ENCODE measurements at places on chromosomes 7 and 10.

DNA sequence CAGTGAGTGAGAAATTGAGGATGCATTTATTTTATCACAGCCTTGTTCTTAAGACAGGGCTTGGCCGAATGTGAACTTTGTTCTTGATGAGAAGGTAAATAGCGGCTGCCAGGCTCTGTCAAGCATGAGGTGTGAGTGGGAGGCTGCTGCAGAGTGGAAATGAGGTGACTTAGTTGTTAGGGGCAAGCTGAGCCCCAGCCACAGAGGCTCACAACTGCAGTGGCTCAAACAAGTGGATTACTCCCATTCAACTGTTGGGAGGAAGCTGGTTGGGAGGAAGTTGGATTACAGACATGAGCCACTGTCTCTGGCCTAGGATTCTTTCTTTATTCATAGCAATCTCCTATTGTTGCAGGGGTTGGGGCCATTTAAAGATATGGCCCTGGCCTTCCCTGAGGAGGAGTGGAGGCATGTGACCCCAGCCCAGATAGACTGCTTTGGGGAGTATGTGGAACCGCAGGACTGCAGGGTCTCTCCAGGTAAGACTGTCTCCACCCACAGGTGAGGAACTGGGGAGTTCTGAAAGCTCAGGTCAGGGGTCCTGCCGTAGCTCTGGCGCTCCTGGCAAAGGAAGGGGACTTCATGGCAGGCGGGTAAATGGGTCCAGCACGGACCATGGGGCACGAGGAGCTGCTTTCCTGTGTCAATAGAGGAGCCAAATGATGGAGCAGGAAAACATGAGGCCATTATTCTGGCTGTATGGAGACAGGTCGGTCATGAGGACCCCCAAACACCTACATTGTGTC lies 7.1 kb downstream of the ZSCAN25 start:
- peak overlapping the region; percentile 97 for H3K27ac ChIP-seq
- H3K4me3 ChIP-seq: peak overlapping the region; percentile 93
- peaks cover 100% of the 10 kb centered on the region for H3K36me3 ChIP-seq
- peaks cover 49% of the 10 kb centered on the region for H3K4me1 ChIP-seq
- peak; percentile 64 for ATAC-seq

GRCh38 chr7:116041615-116042014 lies 11.1 kb upstream of the TFEC start:
- peaks cover 8% of the 10 kb centered on the region for H3K27me3 ChIP-seq
- ATAC-seq: no peak
- H3K27ac ChIP-seq: no peak overlapping the region
- no peak overlapping the region for H3K4me3 ChIP-seq
- H3K36me3 ChIP-seq: no peaks in the 10 kb centered on the region
- H3K4me1 ChIP-seq: no peaks in the 10 kb centered on the region

DNA sequence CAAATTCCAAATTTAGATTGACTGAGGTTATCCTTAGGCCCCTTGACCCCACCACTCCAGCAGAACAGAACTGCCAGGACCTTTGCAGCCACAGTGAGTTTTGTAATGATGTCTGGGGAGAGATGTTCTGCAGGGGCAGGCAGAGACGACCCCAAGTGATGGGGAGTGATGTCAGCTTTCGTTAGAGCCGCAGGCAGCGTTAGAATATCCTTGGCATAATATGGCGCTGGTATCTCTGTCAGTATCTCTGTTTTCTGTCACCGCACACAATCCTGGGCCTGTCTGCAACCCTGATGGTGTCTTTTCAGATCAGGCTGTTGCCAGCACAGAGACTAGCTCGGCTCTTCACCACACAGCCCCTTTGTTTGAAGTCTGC lies 1083.6 kb downstream of the KCNMA1 start:
- H3K27me3 ChIP-seq: no peaks in the 10 kb centered on the region
- no peaks in the 10 kb centered on the region for H3K36me3 ChIP-seq

GRCh38 chr10:1545524-1545923 lies 191.8 kb downstream of the ADARB2 start:
- H3K4me1 ChIP-seq: peaks cover 7% of the 10 kb centered on the region
- H3K36me3 ChIP-seq: no peaks in the 10 kb centered on the region
- H3K27ac ChIP-seq: no peak overlapping the region

DNA sequence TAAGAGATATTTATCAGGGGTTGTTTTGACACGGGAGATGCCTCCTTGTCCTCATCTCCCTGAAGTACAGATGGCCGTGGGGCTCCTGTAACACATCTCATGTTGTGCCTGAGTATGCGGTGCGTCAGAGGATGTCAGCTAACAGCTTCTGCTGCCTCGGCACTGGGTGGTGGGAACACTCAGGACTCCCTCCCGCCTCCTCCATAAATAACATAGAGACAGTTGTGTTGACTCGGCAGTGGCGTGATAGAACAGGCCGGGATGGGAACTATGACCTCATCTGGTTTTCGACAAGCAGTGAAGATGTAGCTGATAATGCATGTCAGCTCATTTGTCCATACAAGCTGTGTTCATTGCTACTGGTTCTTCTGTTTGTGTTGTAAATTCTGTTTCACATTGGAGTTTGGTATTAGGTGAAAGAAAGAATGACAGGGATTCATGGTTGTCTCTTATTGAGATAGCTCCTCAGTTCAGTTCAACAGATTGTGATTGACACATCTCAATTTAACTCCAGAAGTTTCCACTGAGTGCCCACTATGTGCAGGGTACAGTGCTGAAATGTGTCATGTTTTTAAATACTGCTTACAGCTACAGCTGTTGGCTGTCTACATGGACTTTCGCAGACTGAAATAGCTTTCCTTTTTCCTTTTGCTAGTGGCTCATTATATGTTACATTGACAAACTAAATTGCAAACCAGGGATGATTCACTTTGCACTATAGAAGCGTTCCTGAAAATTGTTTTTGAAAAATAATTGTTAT lies 87.4 kb downstream of the CHN2 start:
- ATAC-seq: no peak
- H3K4me1 ChIP-seq: no peaks in the 10 kb centered on the region
- H3K36me3 ChIP-seq: no peaks in the 10 kb centered on the region
- H3K27ac ChIP-seq: no peak overlapping the region

GRCh38 chr7:128945668-128946366 lies 8.1 kb downstream of the IRF5 start:
- H3K27ac ChIP-seq: no peak overlapping the region
- H3K4me3 ChIP-seq: no peak overlapping the region
- H3K36me3 ChIP-seq: peaks cover 52% of the 10 kb centered on the region

DNA sequence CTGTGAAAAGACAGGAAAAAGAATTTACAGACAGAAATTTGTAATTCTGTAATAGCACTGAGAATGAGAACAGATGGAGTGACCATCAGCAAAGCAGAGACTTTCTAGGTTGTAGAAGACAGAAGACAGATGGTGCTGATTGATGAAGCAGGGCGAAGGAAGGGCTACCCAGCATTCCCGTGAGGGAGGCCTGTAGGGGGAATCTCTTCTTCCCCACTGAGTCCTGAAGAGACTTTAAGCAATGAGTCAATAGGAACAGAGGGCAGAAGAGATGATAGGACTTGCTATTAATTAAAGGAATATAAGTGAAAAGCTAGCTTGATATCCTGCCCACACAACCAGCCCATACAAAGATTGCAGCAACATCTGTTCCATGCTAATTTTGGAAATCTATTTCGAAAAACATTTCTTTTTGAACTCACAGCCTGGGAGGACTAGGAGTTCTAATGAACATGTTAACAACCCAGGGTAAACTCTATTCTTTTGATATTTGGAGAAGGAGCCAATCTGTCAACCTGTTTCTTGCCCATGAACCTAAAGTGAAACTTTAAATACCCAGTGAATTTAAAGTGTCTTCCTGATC lies 44.1 kb downstream of the RALA start:
- H3K36me3 ChIP-seq: peaks cover 17% of the 10 kb centered on the region
- no peak overlapping the region for H3K4me3 ChIP-seq
- ATAC-seq: no peak

DNA sequence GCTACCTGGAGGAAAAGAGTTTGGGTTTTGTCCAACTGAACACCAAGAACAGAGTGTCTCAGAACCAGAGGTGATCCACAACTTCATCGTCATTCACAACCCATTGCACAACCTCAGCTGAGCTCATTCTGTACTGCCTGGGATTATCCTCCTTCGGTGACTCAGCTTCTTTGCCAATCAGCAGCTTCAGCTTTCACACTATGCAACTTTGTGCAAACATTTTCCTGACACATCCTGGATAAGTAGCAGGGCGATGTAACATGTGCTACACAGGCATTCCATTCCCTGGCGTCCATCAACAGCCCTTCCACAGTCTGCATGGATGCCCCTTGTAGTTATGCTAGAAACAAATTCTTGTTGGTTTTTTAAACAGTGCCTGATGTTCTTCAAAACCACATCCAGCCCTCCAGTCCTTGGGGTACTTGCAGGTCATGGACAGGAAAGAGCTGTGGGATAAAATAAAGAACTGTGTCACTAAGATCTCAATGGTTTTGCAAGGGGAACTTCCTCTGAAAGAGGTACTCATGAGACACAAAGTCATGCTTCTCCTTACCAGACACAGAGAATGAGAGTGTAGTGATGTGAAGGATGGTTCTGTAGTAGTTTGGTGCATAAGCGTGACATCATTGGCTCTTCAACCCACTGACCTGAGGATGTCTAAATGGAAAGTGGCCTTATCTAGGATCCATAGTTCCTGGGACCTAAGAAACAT lies 478.5 kb downstream of the KIF20B start:
- no peak for ATAC-seq
- no peaks in the 10 kb centered on the region for H3K36me3 ChIP-seq
- no peak overlapping the region for H3K27ac ChIP-seq
- no peaks in the 10 kb centered on the region for H3K4me1 ChIP-seq
- no peak overlapping the region for H3K4me3 ChIP-seq

- no peaks in the 10 kb centered on the region for H3K4me1 ChIP-seq
- no peak overlapping the region for H3K4me3 ChIP-seq
- H3K36me3 ChIP-seq: no peaks in the 10 kb centered on the region
- H3K27me3 ChIP-seq: no peaks in the 10 kb centered on the region
- no peak for ATAC-seq
Measured at GRCh38 chr10:131102147-131102546, 209.4 kb downstream of the TCERG1L start.

GRCh38 chr7:119708891-119709290 lies 564.1 kb upstream of the KCND2 start:
- no peak overlapping the region for H3K4me3 ChIP-seq
- no peaks in the 10 kb centered on the region for H3K27me3 ChIP-seq
- H3K4me1 ChIP-seq: no peaks in the 10 kb centered on the region
- H3K27ac ChIP-seq: no peak overlapping the region
- ATAC-seq: no peak
- no peaks in the 10 kb centered on the region for H3K36me3 ChIP-seq

DNA sequence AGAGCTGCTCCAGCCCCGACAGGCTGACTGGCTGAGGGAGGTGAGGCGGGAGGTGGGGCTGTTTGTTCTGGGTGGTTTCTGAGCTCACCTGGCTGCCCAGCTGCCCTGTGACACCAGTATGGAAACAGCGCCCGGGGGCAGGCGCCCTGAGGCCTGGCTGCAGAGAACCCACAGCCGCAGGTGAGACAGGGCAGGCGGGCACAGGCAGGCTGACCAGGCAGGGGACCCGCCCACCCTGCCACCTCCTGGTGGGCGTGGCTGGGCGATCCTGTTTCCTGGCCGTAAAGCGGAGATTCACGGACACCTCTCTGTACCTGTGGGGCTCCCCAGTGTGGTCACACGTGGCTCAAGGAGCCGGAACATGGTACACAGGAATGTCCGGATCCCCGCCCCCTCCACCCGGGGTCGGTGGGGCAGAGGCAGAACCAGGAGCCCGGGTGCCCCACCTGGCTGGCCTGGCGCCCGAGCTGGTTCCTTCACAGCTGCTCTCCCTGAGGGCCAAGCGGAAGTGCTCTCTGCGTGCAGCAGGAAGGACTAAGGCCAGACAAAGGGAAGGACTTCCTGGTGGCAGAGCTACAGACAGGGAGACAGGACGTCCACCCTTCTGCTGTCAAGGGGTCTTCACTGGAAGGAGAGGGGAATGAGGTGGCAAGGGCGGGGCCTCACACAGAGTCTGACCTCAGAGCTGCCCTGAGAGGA lies 3.9 kb downstream of the MICALL2 start:
- no peak for ATAC-seq
- H3K4me1 ChIP-seq: no peaks in the 10 kb centered on the region
- H3K27me3 ChIP-seq: no peaks in the 10 kb centered on the region
- no peaks in the 10 kb centered on the region for H3K36me3 ChIP-seq
- H3K27ac ChIP-seq: no peak overlapping the region

DNA sequence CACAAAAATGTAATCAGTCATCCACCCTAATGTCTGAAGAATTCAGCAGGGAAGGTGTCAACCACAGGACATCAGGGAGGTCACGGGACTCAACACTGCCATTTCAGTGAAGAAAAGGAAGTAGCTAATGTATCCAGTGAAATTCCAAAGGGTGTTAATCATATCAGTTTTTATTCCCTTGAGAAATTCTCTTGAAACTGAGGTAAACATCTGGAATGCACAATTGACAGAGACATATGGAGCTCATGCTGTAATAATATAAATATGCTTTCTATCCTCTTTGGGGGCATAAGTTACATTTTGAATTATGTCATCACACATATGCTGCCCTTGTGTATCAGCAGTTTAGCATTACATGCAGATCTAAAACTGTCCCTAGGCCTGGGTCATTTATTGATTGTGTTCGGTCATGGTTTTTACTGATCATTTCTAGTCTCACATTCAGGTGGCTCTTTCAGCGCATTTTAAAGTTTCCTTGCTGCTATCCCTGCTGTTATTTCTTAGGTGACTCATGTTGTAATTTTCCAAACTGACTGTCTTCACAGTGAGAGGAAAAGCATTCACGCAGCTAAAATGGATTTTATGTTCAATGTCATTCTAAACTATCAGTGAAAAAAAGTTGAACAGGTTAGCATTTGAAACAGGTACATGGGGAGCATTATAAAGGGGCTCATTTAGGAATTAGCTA lies 273.9 kb downstream of the TSPAN12 start:
- H3K36me3 ChIP-seq: no peaks in the 10 kb centered on the region
- H3K27ac ChIP-seq: no peak overlapping the region
- no peak for ATAC-seq
- H3K4me1 ChIP-seq: no peaks in the 10 kb centered on the region
- H3K27me3 ChIP-seq: no peaks in the 10 kb centered on the region

DNA sequence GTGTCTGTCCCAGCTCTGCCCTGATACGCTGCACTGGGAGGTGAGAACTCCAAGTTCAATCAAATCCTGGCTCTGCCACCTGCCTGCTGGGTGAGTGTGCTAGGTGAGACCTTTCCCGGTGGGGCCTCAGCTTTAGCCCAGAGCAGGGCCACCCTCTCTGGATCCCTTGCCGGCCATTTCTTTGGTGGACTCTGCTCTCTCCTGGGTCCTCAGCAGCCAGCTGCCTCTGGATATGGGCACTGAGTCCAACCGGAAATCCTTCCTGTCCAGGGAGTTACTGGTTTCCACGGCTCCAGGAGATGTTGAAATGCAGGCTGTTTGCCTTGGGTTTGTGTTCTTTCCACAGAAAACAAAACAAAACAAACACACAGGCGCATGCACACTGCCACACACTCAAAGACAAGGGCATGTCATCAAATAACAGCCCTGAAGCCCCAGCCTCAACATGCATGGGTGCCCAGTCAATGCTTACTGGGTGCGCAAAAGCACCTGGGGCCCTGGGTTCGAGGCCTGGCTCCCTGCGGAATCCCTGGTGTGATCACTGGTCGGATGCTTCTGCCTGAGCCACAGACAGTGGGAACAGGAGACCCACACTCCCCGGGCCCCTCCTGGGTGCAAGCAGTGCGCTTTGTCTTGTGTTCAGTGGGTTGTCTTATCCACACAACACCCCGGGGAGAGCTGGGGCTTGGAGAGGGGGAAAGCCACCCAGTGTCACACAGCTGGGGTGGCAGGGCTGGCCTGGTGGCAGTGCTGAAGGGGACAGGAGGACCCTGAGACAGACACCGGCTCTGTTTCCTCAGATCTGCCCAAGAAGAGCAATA lies 33.1 kb downstream of the PPIF start:
- H3K27ac ChIP-seq: no peak overlapping the region
- ATAC-seq: no peak
- no peaks in the 10 kb centered on the region for H3K36me3 ChIP-seq

- H3K4me3 ChIP-seq: no peak overlapping the region
- H3K36me3 ChIP-seq: no peaks in the 10 kb centered on the region
- peak; percentile 40 for ATAC-seq
- peaks cover 9% of the 10 kb centered on the region for H3K4me1 ChIP-seq
Measured at GRCh38 chr10:96370584-96371157, 11.9 kb upstream of the OPALIN start.

Data from activated T-helper 17 cell treated with anti-CD3 and anti-CD28 coated beads, Interleukin-2, amount 50 U/mL, for 72 hours (primary cell).